Stimulated activated CD8-positive, alpha-beta memory T cell treated with anti-CD3 and anti-CD28 coated beads, Interleukin-15, amount 100 ng/mL, for 4 hours (primary cell): ENCODE measurements at places on chromosomes 4 and X.

DNA sequence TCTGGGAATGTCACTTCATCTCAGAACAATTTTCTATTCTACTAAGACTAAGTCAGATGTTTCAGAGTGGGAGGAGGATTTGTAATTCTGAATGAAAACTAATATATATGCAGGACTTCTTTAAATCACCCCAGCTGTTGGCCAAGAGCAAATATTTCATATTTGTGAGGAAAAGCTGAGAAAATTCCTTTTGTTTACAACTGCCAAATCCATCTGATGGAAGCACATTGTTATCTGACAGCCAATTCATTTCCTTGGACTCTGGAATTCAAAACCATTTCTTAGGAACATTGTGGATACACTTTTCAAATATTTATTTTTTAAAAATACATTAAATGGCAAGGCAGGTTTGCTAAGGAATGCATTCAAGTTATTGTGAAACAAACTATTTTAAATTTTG lies 8.0 kb downstream of the SLIT2 start:
- no peak for DNase-seq

DNA sequence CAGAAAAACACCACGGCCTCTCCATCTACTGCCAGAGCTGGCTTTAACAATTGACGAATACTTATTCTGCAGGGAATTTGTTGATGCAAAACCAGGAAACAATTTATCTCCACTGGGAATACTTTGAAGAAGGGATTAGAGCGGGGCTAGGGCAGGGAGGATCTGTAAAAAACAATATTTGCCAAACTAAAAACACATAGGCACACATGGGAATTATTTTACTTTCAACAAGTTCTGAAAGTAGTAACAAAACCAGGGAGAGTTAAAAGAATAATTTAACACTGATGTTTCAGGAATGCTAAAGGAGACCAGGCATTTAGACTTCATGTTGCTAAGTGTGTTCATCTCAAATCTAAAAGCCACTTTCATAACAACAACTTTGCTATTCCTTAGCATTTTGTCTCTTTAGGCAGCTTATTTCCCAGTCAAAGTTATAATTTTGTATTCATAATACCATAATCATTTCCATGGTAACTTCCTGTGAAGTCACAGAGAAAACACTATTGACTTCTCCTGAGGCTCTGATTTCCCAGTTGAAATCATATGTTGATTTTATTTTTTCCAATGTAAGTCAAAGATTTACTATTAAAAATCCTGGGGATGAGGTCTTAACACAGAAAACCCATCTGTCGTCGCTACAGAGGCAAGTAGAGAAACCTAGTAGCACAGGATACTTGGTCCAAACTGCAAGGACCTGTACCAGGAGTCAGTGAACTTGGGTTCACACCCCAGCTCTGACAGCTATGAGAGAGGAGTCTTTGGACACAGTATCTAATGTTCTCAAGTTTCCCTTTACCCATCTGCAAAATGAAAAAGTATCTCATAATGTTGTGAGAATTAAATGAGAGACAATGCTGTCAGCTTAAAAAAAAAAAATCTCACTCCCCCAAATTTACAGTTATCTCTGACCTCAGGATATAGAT lies 69.3 kb downstream of the SH3RF1 start:
- DNase-seq = no peak

- DNase-seq = no peak
Measured at GRCh38 chr4:70927502-70928137, 25.5 kb downstream of the MOB1B start.

GRCh38 chrX:24603191-24603590 lies 44.0 kb downstream of the PCYT1B start:
- no peak for DNase-seq

- no peak for DNase-seq
Measured at GRCh38 chr4:78323439-78323838, 228.1 kb upstream of the ANXA3 start.

GRCh38 chr4:168630445-168631187 lies 133.8 kb downstream of the PALLD start:
- DNase-seq = no peak

DNA sequence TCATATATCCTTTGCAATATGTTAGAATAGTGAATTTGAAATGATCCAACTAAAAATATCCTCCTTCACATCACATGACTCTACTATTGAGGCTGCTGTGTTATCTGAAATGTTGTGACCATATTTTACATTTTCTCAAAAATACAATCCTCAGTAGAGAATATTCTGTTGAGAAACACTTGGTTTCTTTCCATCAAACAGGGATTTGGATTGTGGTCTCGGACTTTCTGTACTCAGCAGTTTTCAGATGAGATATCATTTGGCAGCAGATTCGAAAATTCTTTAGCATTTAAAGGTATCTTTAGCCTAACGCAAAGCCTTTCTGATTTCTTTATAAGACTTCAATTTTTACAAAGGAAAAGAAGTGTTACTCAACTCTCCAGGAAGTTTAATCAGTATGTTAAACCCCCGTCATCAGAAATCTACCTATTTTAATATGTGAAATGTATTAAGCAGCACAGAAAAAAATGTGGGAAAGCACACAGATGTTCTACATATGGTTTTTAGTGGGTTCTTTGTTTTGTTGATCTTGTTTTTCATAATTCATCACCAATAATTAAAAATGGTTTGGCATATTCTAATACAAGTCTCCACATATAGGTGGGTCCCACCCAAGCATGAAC lies 55.4 kb upstream of the ANXA3 start:
- DNase-seq = no peak

GRCh38 chrX:55640854-55641253 lies 17.7 kb downstream of the FOXR2 start:
- DNase-seq = no peak

GRCh38 chrX:22081475-22082092 lies 49.5 kb downstream of the PHEX start:
- DNase-seq = no peak

DNA sequence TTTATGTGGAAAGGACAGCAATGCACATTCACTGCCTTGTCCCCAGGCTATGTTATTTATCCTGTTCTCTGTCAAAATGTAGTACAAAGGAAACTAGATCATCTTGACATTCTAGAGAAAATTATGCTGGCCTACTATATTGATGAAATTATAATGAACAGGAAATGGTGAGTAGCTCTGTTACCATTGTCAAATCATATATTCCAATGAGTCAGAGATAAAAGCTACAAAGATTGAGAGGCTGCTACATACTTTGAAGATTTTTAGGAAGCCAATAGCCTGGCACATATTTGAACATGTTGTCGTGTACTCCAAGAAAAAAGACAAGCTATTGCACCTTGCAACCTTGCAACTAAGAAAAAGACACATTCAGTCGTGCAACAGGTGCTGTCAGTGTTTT lies 52.7 kb upstream of the TET2 start:
- no peak for DNase-seq

GRCh38 chrX:10166731-10167151 lies 10.0 kb downstream of the CLCN4 start:
- DNase-seq = no peak
